ENCODE measurements at places on chromosomes 7 and 10.

DNA sequence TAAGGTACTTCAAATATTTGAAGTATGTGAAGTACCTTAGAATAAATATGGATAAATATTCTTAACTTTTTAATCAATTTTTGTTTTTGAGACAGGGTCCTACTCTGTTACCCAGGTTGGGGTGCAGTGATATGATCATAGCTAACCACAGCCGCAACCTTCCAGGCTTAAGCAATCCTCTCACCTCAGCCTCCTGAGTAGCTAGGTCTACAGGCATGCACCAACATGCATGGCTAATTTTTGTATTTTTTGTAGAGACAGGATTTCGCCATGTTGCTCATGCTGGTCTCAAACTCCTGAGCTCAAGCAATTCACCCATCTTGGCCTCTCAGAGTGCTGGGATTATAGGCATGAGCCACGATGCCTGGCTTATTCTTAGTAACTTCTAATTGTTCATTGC is 119.4 kb upstream of the KAT6B start:
- no peak overlapping the region for H3K27ac ChIP-seq
- H3K4me3 ChIP-seq = no peak overlapping the region
- H3K36me3 ChIP-seq = peaks cover 5% of the 10 kb centered on the region
- no peaks in the 10 kb centered on the region for H3K27me3 ChIP-seq

DNA sequence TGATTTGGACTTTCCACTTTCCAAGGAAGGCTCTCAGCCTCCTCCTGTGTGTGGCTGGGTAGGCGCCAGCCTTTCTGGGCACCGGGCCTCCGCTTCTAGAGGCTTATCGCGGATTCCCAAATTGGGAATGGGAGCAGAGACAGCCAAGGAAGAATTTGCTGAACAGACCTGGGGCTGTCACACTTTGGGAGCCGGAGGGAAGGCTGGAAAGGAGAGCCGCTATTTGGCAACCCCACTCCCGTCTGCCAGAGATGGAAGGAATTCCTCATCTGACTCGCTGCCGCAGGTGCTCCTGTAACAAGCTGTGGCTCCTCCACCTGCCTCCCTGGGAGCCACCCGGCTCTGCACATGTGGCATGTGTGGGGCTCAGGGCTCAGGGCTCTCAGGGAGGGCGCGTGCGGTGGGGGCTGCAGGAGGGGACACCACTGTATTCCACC is 50.8 kb upstream of the ECHDC3 start:
- DNase-seq = no peak
- H3K27ac ChIP-seq = no peak overlapping the region
- H3K27me3 ChIP-seq = peaks cover 17% of the 10 kb centered on the region
- no peaks in the 10 kb centered on the region for H3K4me1 ChIP-seq
- H3K4me3 ChIP-seq = no peak overlapping the region
- H3K36me3 ChIP-seq = no peaks in the 10 kb centered on the region

- H3K4me1 ChIP-seq = no peaks in the 10 kb centered on the region
- H3K4me3 ChIP-seq = no peak overlapping the region
- DNase-seq = no peak
- no peak overlapping the region for H3K27ac ChIP-seq
- no peaks in the 10 kb centered on the region for H3K27me3 ChIP-seq
- no peaks in the 10 kb centered on the region for H3K36me3 ChIP-seq
These were observed 130.4 kb downstream of the NRP1 start for GRCh38 chr10:33204031-33204430.

DNA sequence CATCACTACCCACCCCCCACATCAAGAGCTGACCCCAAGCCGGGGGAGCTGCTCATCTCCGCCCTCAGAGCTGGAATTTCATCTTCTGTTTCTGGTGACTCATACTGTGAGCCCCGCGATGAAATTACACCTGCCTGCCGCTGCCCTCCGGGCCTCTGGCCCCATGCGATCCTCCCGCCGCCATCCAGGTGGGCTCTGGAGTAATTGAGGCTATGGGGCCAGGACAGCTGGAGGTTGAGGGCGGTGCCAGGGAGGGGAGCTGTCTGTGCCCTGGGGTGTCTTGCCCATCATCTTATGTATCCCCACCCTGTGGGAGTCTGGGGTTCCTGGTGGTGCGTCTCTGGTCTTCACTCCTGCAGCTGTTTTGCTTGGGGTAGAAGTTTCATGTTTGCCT is 9.0 kb downstream of the GTF2IRD1 start:
- no peak overlapping the region for H3K4me3 ChIP-seq
- no peak overlapping the region for H3K27ac ChIP-seq
- DNase-seq = no peak
- no peaks in the 10 kb centered on the region for H3K36me3 ChIP-seq

GRCh38 chr10:94066411-94066810 is 72.7 kb downstream of the PLCE1 start:
- H3K36me3 ChIP-seq = peaks cover 2% of the 10 kb centered on the region
- H3K27me3 ChIP-seq = no peaks in the 10 kb centered on the region
- H3K4me3 ChIP-seq = no peak overlapping the region
- H3K4me1 ChIP-seq = no peaks in the 10 kb centered on the region
- DNase-seq = no peak
- no peak overlapping the region for H3K27ac ChIP-seq

- H3K4me3 ChIP-seq = no peak overlapping the region
- no peaks in the 10 kb centered on the region for H3K27me3 ChIP-seq
These were observed 425.5 kb downstream of the CNTNAP2 start for GRCh38 chr7:146542101-146542500.

DNA sequence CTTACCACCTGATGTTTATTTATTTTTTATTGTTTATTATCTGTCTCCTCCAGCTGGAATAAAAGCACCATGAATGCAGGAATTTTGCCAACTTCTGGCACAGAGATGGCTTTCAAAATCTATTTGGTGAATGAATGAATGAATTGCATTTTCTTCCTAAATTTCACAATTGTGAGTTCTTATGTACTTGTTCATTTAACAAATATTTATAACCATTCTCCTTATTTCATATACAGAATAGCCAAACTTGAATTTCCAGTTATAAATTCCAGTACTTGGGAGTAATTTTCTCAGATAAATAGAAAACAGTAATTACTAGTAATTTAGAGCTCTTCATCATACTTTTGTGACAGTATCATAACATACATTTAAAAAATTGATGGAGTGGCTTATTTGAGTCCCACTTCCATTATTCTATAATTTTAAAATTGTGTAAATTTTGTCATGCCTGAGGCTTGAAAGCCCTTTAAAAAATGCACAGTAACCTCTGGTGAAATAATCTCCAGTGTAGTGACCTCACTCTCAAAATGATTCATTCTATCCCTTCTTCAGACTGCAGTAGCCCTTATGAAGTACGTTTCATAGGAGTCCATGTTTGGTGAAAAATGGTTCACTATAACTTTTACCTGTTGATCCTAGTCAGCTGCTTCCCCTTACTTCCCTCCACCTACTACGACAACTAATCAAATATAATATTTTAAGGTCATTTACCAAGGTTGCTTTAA is 40.0 kb upstream of the SRI start:
- no peak overlapping the region for H3K27ac ChIP-seq
- no peak for DNase-seq
- no peak overlapping the region for H3K4me3 ChIP-seq

DNA sequence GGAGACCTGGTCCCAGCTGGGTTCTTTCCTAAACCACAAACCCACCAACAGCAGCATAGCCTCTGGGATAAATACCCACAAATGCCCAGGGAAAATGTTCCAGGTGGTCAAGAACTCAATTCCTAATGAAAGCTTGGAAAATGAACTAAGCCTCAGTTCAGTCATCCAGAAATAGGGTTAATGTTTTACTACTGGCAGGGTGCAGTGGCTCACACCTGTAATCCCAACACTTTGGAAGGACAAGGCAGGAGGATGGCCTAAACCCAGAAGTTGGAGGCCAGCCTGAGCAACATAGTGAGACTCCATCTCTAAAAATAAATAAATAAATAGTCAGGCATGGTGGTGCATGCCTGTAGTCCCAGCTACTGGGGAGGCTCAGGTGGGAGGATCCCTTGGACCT is 82.2 kb downstream of the SVOPL start:
- H3K4me1 ChIP-seq = no peaks in the 10 kb centered on the region
- H3K27ac ChIP-seq = no peak overlapping the region
- peaks cover 5% of the 10 kb centered on the region for H3K36me3 ChIP-seq
- no peak overlapping the region for H3K4me3 ChIP-seq
- no peak for DNase-seq
- no peaks in the 10 kb centered on the region for H3K27me3 ChIP-seq

GRCh38 chr7:153004341-153004740 is 244.8 kb downstream of the ACTR3B start:
- H3K27me3 ChIP-seq = no peaks in the 10 kb centered on the region
- H3K27ac ChIP-seq = no peak overlapping the region
- no peak overlapping the region for H3K4me3 ChIP-seq
- H3K4me1 ChIP-seq = no peaks in the 10 kb centered on the region
- H3K36me3 ChIP-seq = no peaks in the 10 kb centered on the region
- no peak for DNase-seq

GRCh38 chr7:34013421-34013820 is 108.1 kb downstream of the BMPER start:
- no peaks in the 10 kb centered on the region for H3K4me1 ChIP-seq
- H3K4me3 ChIP-seq = no peak overlapping the region
- no peak for DNase-seq
- H3K27me3 ChIP-seq = peaks cover 8% of the 10 kb centered on the region
- H3K27ac ChIP-seq = no peak overlapping the region

DNA sequence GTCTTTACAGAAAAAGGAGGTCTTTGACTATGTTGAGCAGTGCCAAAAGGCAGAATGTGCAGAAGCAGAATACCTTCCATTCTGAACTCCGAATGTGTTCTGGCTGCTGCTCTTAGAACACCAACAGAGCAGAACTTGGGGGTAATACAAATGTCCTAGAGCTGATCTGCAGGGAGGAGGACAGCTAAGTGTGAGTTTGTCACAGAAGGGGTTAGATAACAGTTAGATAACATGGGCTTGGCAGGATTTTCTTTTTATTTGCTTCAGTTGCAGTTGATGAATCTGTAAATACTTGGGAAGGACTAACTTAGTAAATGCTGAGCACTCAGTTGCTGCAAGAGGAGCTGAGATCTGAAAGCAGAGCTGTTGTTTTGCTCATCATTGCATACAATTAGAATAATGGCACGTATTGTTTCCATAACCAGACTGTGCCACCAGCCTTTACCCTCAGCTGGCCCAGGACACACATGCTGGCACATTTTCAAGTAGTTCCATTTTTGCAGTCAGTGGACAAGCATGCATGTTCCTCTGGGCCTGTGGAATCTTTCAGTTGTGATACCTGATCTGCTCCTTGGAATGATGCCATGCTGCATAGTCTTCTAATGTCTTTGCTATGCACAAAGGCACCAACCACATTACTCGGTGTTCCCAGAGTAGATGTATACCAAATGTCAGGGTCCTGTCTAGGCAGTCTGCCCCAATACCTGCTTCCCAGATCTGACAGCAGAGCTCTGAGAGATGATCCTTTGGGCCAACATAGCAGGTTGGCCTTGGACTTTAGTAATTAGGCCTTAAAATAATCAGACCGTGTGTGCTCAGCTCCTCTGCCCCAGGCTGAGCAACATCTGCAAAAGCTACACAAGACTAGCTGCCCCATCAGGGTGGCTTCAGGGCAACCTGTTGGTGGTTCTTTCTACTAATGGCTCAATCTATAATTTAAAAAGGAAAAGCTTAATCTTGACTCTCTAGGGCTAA is 55.7 kb downstream of the GSDME start:
- DNase-seq = no peak
- H3K4me3 ChIP-seq = no peak overlapping the region
- H3K4me1 ChIP-seq = no peaks in the 10 kb centered on the region
- H3K27me3 ChIP-seq = no peaks in the 10 kb centered on the region
- H3K36me3 ChIP-seq = peaks cover 3% of the 10 kb centered on the region
- no peak overlapping the region for H3K27ac ChIP-seq

GRCh38 chr10:119268871-119269506 is 61.6 kb downstream of the GRK5 start:
- H3K27ac ChIP-seq = peak overlapping the region; percentile 97
- DNase-seq = peak; percentile 81
- H3K27me3 ChIP-seq = no peaks in the 10 kb centered on the region

GRCh38 chr10:27319752-27320431 is 79.3 kb upstream of the ACBD5 start:
- H3K27me3 ChIP-seq = peaks cover 27% of the 10 kb centered on the region
- no peak overlapping the region for H3K27ac ChIP-seq
- DNase-seq = no peak
- H3K4me1 ChIP-seq = no peaks in the 10 kb centered on the region
- H3K36me3 ChIP-seq = no peaks in the 10 kb centered on the region

DNA sequence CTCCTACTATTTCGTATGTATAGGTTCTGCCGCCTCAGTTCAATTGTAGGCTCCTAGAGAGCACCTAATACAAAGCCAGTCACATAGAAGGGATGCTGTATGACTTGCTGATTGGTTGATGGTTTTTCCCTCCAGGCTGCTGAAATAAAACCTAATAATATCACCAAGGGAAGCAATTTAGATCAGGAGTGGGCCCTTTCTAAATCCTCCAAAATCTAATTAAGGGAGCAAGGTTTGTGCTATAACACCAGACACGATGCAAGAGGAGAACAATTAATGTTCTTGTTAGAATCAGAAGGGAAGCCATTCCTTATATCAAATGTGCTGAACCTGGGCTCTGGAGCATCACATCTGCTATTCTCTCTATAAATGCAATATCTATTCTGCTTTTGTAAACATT is 42.0 kb upstream of the SLC13A1 start:
- H3K27me3 ChIP-seq = no peaks in the 10 kb centered on the region
- H3K4me3 ChIP-seq = no peak overlapping the region
- DNase-seq = no peak

GRCh38 chr7:142636751-142637150 is 112.5 kb upstream of the PRSS1 start:
- peak overlapping the region; percentile 56 for H3K4me3 ChIP-seq
- H3K27ac ChIP-seq = peak overlapping the region; percentile 65
- H3K4me1 ChIP-seq = peaks cover 8% of the 10 kb centered on the region
- H3K36me3 ChIP-seq = peaks cover 6% of the 10 kb centered on the region

GRCh38 chr7:152489044-152489443 is 53.2 kb upstream of the KMT2C start:
- H3K4me3 ChIP-seq = no peak overlapping the region
- H3K27ac ChIP-seq = no peak overlapping the region
- no peaks in the 10 kb centered on the region for H3K4me1 ChIP-seq
- no peaks in the 10 kb centered on the region for H3K27me3 ChIP-seq
- no peak for DNase-seq

DNA sequence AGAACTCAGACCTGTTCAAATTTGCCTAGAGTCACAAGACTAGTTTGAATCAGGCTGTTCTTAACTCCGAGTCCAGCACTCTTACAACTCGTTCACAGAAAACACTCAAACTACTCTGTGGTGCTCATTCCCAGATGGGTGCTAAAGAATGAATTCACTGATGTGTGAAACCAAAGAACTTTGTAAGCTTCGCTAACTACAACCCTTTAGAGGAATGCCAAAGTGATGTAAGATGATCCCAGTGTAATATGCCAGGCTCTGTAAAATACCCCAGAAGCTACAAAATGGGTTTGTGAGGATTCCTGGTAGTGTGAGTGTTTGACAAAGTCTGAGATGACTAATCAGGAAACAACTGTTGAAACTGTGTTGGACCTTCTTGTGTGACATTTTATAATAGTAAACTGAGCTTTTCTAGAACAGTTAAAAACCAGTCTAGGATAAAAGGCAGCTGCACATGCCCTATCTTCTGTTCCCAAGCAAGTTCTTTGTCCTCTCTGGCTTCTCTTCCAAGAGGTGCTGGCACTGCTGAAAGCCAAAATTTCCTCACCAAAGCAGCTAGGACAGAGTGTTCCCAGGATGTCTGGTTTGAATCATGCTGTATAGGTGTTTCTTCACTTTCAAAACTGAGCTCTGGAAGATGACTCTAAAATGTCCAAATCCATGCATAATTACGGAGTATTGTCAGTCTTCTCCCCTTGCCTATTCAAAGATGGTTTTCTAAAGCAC is 527.6 kb downstream of the SORCS1 start:
- no peaks in the 10 kb centered on the region for H3K4me1 ChIP-seq
- no peak overlapping the region for H3K4me3 ChIP-seq
- no peaks in the 10 kb centered on the region for H3K27me3 ChIP-seq
- DNase-seq = no peak
- no peaks in the 10 kb centered on the region for H3K36me3 ChIP-seq

Data from central memory CD8-positive, alpha-beta T cell (primary cell).